ENCODE measurements at places on chromosomes 5 and 9. TPM values are rescaled to one million over a fixed set of nuclear protein-coding genes. Genes with fewer than 3 reads are reported as not detected.

DNA sequence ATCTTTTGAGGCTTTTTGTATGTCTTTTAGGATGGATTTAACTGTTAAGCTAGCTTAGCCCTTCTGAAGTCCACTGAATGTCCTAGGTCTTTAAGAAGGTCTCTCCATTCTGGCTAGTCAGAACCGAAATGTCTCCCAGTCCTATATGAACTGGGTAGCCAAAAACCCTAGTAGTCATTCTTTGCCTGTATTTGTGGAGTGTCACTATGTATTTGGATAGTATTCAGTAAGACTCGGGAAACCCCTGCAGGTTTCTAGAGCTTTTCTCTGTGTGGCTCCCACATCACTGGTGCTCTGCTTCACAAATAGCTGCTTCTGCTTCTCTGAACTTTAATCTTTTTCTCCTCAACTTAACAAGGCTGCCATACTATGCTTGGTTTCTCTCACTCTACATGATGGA lies 68.0 kb downstream of the RIC1 start:
- no peak overlapping the region for H3K4me3 ChIP-seq
- no peak for DNase-seq
- H3K36me3 ChIP-seq, result no peaks in the 10 kb centered on the region
- H3K27ac ChIP-seq, result no peak overlapping the region
- H3K27me3 ChIP-seq, result no peaks in the 10 kb centered on the region

- no peak for DNase-seq
- peaks cover 13% of the 10 kb centered on the region for H3K4me1 ChIP-seq
- peaks cover 5% of the 10 kb centered on the region for H3K27me3 ChIP-seq
- no peak overlapping the region for H3K27ac ChIP-seq
These were observed 3.3 kb downstream of the TMEM174 start for GRCh38 chr5:73176250-73176649.

- DNase-seq, result no peak
- peak overlapping the region; percentile 93 for H3K4me3 ChIP-seq
These were observed 436.7 kb upstream of the CDH9 start for GRCh38 chr5:27475063-27475462.

- no peaks in the 10 kb centered on the region for H3K4me1 ChIP-seq
- H3K36me3 ChIP-seq, result no peaks in the 10 kb centered on the region
- H3K4me3 ChIP-seq, result no peak overlapping the region
- no peak overlapping the region for H3K27ac ChIP-seq
- DNase-seq, result no peak
These were observed 104.2 kb upstream of the PANK3 start for GRCh38 chr5:168683247-168683926.

- peaks cover 3% of the 10 kb centered on the region for H3K36me3 ChIP-seq
- no peak for DNase-seq
- peak overlapping the region; percentile 100 for H3K27ac ChIP-seq
- peak overlapping the region; percentile 99 for H3K4me3 ChIP-seq
- no peaks in the 10 kb centered on the region for H3K27me3 ChIP-seq
These were observed 1.4 kb downstream of the FAM169A start for GRCh38 chr5:74864823-74865222.

GRCh38 chr5:95734906-95735305 lies 3.8 kb downstream of the RHOBTB3 start:
- no peak overlapping the region for H3K27ac ChIP-seq
- H3K36me3 ChIP-seq, result no peaks in the 10 kb centered on the region
- no peak overlapping the region for H3K4me3 ChIP-seq

GRCh38 chr5:130231786-130232185 lies 327.5 kb downstream of the CHSY3 start:
- H3K4me3 ChIP-seq, result no peak overlapping the region
- no peaks in the 10 kb centered on the region for H3K27me3 ChIP-seq
- DNase-seq, result no peak
- H3K27ac ChIP-seq, result no peak overlapping the region
- H3K4me1 ChIP-seq, result peaks cover 13% of the 10 kb centered on the region
- H3K36me3 ChIP-seq, result peaks cover 8% of the 10 kb centered on the region

LCN9 gene
- 1.7 TPM for total RNA-seq

Measured in WTC11 (cell line).